NCI-H2171 (cell line): ENCODE measurements at places on chromosomes 3 and 15.

DNA sequence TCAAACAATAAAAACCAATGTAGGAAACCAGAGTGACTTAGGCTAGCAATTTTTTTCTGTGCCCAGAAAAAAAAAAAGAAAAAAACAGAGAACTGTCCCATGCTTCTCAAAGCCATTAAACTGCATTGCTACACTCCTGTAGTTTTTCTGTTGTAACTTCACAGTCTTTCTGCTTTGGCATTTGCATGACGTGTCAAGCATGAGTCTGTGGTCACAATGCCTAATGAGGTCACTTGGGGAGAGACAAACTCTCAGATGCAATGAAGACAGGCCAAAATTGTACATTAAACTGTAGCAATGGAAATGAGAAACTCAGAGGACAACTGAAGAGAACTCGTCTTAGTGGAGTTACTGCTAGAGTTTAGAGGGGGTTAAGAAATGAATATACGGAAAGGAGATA is 30.8 kb downstream of the CCDC80 start:
- DNase-seq = no peak

DNA sequence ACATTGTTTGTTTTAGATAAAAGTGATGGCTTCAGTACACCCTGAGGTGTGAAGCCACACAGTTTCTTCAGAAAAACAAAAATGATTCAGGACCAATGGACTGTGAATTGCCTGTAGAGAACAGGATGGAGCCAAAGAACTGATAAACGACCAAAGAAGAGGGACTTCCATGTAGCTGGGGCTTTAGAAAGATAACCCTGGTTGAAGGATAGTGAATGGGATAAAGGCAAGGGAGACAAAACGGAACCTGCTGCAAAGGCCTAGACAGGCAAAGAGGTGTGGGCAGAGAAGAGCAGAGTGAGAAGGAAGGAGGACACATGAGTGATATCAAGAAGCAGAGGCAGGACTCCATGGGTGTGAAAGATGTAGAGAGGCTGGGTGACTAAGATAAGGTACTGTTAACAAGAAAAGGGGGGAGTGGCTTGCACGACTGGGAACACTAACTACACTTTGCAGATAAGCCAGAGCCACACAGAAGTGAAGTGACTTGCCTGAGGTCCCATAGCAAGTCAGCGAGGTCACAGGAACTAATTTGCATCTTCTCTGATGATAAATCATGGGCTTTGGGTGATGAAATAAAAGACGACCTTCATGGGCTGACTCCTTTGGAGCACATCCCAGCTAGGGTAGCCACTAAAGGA is 44.3 kb downstream of the RAB6B start:
- DNase-seq = no peak

GRCh38 chr15:35064576-35065190 is 20.4 kb downstream of the NANOGP8 start:
- DNase-seq = no peak

DNA sequence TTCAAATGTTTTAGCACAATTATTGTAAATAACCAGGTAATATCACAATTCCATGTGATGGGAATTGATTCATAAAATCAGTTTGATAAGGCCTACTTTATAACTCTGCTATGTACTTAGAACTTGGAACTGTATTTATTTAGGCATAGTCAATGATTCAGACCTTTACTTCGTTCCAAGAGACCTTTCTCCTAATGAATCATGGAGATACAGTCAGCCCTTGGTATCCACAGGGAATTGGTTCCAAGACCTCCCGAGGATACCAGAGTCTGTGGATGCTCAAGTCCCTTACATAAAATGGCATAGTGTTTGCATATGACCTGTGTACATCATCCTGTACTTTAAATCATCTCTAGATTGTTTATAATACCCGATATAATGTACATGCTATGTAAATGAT is 60.8 kb upstream of the UMPS start:
- no peak for DNase-seq

- DNase-seq = no peak
Measured at GRCh38 chr15:44101944-44102343, 93.1 kb downstream of the FRMD5 start.

- DNase-seq = no peak
Measured at GRCh38 chr15:35966781-35967180, 420.8 kb upstream of the DPH6 start.

- no peak for DNase-seq
Measured at GRCh38 chr15:56693761-56694160, 39.5 kb downstream of the ZNF280D start.

DNA sequence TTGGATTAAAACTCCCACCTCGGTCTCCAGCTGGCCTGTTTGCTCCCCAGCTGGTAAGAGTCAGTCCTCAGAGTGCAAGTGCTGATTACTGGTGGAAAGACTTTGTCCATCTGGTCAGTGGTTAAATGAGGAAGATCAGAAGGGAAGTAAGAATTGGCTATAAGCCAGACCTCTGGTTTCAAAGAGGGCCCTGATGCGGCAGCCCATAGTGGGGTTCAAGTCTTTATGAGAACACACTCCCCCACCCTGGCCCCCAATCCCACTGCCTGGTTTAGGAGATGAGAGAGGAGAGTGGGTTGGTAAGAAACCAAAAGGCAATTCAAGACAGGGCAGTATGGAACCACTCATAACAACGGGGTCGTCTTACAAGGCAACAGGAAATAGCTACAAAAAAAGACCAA is 65.0 kb downstream of the FRMD4B start:
- DNase-seq = no peak

- no peak for DNase-seq
Measured at GRCh38 chr3:117104381-117104780, 394.8 kb downstream of the TUSC7 start.

- DNase-seq = no peak
Measured at GRCh38 chr15:83474578-83474977, 27.4 kb downstream of the SH3GL3 start.

DNA sequence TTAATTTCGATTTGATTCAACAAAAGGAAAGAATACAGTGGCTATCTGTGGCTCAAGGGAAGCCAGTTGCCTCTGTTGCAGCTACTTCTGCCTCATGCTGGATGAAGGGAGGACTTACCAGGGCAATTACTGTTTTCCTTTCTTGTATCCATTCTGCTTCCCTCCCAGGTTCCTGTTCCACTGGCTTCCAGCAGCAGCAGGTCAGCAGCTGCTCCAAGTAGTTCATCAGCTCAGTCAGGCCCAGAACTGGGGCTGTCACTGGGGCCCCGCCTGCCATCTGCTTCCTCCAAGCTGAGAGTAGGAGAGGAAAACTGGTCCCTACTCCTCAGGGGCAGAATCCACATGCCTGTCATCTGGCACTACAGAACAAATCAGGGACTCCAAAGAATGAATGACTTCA is 48.6 kb upstream of the ULK4 start:
- peak; percentile 75 for DNase-seq

GRCh38 chr3:142963516-142964448 is at the start of gene PAQR9:
Gene PAQR9 (minus strand): TSS chr3:142963674. CDS start chr3:142963336, 338 bp downstream.
- DNase-seq = peak; percentile 46

DNA sequence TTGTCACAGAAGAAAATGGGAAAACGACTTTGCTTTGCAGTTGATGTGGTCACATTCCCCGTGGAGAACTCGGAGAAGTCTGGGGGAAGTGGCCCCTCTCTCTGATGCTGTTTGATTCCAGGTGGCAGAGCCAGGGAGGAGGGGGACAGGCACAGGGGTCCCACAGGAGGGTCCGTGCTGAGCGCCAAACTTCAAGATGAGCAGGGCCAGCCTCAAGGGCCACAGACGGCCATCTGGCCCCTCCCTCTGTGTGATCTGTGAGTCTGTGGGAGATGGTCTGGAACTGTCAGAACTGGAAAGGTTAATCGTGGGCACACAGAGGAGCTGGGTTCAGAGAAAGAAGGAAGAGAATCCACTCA is 23.1 kb upstream of the CORO2B start:
- DNase-seq = no peak

DNA sequence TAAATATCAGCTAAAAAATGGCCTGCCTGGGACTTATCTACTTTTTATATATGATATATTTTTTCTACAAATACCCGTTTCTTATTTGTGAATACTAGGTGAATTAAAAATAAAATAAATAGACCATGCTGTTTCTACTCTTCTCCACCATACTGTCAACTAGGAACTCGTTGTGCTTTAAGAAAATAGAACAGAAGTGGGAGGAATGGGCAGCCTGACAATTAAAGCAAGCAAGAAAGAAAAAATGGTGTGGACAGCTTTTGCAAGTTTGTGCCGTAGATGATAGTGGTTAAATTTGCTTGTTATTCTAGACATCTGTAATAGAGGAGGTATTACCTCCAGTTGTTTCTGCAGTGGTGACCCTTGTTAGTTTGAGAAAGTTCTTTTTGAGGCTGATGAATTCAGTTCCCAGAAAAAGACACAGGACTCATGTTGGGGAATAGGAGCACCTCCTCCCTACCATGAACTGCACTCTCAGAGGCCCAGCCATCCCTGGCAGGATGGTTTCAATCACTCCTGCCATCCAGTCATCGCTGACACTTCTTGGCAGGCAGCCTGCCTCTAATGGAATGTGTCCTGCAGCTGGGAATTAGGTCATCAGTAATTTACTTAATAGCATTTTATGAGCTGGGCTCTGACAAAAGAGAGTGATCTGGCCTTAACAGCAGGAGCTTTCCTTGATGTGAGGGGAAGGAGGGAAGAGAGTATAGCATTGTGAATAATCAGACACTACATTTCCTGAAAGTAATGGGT is 105.0 kb upstream of the GAP43 start:
- peak; percentile 20 for DNase-seq

GRCh38 chr15:59237119-59237855 is 30.6 kb downstream of the LDHAL6B start:
- no peak for DNase-seq

- no peak for DNase-seq
Measured at GRCh38 chr3:56823984-56824703, 22.4 kb upstream of the ARHGEF3 start.

DNA sequence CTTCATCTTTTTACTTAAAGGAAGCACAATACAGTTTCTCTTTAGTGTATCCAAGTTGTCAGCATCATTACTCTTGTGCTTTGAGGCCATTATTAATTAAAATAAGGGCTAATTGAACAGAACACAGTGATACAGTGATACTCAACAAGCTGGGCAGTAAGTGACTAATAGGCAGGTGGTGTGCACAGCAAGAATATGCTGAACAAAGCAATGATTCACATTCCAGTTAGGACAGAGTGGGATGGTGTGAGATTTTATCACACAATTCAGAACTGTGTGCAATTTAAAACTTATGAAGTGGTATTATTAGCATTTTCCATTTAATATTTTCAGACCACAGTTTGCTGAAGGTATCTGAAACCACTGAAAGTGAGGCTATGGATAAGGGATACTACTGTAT is 116.9 kb downstream of the PLOD2 start:
- no peak for DNase-seq

GRCh38 chr3:2727610-2728318 is 382.4 kb downstream of the IL5RA start:
- no peak for DNase-seq

- no peak for DNase-seq
Measured at GRCh38 chr3:38620236-38620635, 29.3 kb downstream of the SCN5A start.

GRCh38 chr3:36993326-36994283 is at the start of gene MLH1:
Gene MLH1 (plus strand): TSS chr3:36993518. CDS start chr3:36993548, 30 bp downstream.
- no peak for DNase-seq

GRCh38 chr3:4729061-4729973 is 236.2 kb downstream of the ITPR1 start:
- no peak for DNase-seq

- DNase-seq = no peak
Measured at GRCh38 chr15:77023576-77024272, 28.8 kb downstream of the PSTPIP1 start.

GRCh38 chr3:86782286-86782685 is 208.7 kb downstream of the VGLL3 start:
- no peak for DNase-seq

DNA sequence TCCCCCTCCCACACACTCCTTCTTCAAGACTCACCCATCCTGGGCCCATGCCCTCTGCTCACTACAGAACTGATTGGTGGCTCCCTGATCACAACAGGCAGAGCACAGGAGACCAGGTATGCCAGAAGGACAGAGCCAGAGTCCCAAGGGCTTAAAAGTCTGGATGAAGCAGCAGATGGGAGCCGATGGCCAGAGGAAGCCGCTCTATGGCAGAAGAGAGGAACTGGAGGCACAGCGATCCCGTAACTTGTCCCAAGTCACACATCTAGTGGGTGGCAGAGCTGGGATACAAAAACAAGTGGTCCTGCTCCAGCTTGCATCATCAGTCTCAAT is 20.7 kb downstream of the ITGA11 start:
- no peak for DNase-seq

- DNase-seq = no peak
Measured at GRCh38 chr3:23496165-23496564, 293.0 kb downstream of the UBE2E2 start.

- no peak for DNase-seq
Measured at GRCh38 chr3:46972396-46972795, 4.1 kb downstream of the CCDC12 start.

GRCh38 chr15:48798319-48798718 is 12.6 kb downstream of the CEP152 start:
- peak; percentile 89 for DNase-seq

DNA sequence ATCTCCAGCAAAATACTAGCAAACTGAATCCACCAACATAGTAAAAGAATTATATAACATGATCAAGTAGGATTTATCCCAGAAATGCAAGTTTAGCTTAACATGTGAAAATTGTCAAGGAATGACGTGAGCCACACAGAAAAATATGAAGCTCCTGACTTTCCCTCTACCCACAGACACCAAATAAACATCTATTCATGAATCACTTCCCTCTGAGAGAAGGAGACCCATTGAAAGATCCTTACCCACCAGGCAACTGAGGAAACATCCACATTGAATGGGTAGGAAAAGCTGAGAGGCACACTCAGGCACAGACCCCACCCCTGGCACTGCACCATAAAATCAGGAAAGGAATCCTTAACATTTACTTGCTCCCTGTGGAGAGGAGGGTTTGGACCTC is 102.2 kb upstream of the MANF start:
- no peak for DNase-seq

- DNase-seq = no peak
Measured at GRCh38 chr3:30332196-30333021, 274.0 kb upstream of the TGFBR2 start.

DNA sequence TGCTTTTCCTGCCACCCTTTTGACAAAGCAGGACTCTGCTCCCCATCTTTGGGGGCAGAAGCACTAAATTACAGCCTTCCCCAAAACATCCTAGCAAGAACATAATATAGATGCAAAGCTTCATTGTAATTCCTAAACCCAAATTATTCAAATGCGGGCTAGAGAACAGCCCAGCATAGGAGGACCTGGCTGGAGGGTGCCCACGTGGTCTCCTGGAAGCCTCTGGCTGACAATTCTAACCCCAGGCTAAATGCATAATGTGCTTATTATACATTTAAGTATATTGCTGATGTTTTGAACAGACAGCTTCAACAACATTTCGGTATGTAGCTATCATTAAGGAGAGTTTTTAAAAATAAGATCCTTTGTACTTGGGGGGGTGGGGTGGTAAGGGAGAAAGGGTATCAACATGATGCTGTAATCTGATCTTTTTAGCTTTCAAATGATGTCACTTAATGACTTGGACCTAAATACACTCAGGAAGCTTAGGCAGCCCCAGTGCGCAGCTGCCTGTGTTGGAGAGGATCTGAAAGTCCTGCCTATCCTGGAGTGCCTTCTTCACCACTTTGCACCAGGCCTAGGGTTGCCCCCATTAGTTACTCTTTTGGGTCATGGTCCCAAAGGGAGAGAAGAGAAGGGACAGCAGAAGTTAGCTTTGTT is 57.2 kb upstream of the USP3 start:
- DNase-seq = no peak
